ENCODE measurements at places on chromosomes 2 and 18.

GRCh38 chr2:101299604-101300003 lies 8.9 kb downstream of the RNF149 start:
- DNase-seq: no peak

DNA sequence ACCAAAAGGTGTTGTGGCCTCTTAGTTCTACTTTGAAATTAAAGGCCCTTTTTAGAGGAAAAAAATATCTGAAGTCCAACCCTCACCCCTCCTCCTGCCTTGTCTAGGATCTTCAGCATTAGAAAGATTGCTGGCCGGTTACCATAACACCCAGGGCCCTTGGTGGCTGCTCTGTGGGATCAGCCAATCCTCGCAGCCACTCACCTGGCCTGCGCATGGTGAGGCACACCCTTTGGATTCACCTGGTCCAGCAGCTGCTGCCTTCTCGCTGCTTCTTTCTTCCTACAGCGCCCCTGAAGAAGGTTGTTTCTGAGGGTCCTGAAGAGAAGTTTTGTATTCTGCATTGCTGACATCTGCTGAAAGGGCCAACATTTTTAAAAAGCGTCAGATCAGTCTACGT lies 25.2 kb downstream of the DYTN start:
- no peak for DNase-seq

GRCh38 chr2:182522405-182522896 lies 95.6 kb upstream of the PDE1A start:
- no peak for DNase-seq

- DNase-seq: no peak
These were observed 59.1 kb upstream of the TMEM178A start for GRCh38 chr2:39606585-39606984.

DNA sequence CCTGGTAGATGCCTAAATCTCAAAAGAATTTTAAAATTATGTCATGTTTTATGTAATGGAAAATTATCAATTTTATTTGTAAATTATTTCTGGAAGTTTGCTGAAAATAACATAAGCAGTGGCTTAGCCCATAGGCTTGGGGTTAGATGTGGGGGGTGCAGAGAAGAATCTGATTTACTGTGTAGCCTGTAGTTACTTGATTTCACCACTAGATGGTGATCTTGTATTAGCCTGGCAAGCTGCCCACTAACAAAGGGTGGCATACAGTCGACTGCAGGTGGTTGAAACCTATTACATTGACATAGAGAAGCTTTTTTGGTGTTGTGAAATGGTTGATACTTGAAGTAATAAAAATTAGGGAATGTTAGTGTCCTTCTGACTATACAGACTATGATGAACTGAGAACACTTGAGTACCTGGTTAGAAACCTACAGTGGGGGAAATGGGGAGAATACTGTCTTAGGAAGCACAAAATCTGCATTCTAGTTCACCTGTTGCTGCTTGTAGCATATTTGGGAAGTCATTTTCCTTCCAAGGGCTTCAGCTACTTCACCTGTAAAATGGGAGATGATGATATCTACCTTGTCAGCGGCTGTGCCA lies 191.0 kb upstream of the LHCGR start:
- DNase-seq: peak; percentile 83

DNA sequence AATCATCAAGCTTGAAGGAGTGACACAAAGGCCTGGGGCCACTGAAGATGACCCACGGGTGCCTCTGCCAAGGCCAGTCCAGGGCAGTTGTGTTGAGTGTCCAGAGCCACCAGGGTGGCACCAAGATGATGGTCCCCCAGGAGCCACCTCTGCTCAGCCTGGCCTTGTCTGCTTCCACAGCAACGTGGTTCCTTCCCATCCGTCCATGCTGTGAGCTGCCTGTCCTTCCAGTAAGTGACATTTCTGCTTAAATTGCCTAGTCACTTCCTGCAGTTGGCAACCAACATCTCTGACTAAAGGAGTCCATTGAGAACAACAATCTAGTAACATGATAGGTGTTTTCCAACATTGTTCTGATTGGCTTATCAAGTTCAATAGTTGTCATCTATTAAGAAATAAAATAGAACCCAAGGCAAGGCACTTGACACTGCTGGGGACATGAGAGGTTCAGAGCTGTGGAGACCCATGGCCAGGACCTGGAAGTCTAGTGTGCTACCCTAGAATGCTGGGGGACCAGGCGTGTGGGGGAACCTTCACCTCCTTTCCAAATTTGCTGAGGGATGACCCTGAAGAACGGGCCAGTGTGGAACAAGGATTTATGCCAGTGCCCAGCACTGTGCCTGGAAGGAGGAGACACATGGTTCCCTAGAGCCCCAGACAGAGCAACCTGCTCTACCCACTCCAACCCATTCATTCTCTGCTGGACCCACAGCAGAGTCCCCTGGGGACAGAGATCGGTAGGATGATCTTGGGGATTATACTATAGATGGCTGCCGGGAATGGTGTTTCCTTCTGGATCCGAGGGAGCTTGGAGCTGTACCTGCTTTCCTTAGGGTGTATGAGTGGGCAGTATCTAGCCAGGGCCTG lies 98.9 kb upstream of the EPC2 start:
- no peak for DNase-seq

GRCh38 chr2:145653553-145653952 lies 1133.6 kb upstream of the ZEB2 start:
- no peak for DNase-seq

GRCh38 chr2:60453301-60453700 lies 100.2 kb downstream of the BCL11A start:
- DNase-seq: no peak

DNA sequence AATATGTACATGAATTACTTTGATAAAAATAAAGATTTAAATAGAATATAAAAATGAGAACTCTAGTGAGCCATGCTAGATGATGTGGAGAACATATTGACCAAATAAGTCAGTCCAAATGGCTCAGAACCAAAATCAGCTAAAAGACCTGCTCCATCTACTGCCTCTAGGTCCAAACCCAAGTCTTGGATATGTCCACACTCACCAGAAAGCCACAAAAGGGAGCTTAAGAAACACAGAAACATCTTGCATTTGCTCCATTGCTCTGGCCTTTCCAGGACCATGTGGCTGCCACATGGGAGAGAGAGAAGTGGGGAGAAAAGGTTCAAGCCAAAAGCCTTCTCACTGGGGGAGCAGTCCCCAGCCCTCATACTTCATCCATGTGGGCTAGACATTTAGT lies 272.5 kb downstream of the DYSF start:
- DNase-seq: no peak

DNA sequence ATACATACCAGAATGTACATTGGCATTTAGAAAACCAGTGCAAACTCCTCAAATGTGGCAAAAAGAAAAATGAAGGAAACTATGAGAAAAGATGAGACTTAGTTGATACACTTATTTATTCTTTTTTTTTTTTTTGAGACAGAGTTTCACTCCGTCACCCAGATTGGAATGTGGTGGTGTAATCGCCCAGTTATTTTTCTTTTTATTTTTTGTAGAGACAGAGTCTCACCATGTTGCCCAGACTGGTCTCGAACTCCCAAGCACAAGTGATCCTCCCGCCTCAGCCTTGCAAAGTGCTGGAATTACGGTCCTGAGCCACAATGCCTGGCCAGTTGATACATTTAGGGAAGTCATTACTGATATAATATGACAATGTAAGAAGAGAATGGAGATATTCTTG lies 274.2 kb upstream of the LRATD1 start:
- DNase-seq: no peak

- DNase-seq: peak; percentile 68
These were observed 102.2 kb downstream of the INSIG2 start for GRCh38 chr2:118190474-118190873.

GRCh38 chr18:70671889-70672565 lies 383.2 kb downstream of the SOCS6 start:
- DNase-seq: peak; percentile 94

GRCh38 chr2:34831096-34831495 lies 1232.0 kb upstream of the FAM98A start:
- DNase-seq: no peak

GRCh38 chr2:201639205-201639604 lies 4.1 kb downstream of the TMEM237 start:
- no peak for DNase-seq

DNA sequence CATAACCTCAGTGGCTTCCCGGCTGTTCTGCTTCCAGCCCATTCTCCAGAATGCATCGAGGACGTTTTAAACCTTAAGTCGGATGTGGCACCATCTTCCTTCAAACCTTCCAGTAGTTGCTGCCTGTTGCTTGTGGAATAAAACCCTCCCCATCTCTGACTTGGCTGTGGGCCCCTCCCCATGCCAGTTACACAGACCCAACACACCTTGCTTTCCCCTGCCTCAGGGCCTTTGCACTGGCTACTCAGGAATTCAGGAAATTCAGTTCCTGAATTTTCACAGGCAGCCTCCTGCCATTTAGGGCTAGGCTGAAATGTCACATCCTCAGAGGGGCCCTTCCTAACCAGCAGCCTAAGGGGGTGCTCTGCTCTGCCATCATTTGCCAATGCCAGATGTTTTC lies 5.0 kb upstream of the ADRA2B start:
- no peak for DNase-seq

GRCh38 chr2:235201756-235202155 lies 249.9 kb downstream of the SH3BP4 start:
- no peak for DNase-seq

DNA sequence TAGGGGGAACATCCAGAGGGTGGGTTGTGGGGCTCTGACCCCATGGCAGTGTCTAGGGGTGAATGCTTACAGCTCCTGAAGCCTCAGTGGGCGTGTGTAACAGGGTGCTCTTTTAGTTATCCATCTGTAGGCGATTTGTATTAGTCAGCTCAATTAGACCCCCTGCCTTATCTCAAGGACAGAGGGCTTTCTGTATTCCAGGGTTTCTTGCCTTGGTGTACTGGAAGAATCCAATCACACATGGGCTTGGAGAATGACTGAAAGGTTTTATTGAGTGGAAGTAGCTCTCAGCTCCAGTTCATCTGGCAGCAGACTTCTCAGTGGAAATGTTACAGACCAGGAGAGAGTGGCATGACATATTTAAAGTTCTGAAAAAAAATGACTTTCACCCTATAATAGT lies 334.0 kb upstream of the GCFC2 start:
- no peak for DNase-seq

DNA sequence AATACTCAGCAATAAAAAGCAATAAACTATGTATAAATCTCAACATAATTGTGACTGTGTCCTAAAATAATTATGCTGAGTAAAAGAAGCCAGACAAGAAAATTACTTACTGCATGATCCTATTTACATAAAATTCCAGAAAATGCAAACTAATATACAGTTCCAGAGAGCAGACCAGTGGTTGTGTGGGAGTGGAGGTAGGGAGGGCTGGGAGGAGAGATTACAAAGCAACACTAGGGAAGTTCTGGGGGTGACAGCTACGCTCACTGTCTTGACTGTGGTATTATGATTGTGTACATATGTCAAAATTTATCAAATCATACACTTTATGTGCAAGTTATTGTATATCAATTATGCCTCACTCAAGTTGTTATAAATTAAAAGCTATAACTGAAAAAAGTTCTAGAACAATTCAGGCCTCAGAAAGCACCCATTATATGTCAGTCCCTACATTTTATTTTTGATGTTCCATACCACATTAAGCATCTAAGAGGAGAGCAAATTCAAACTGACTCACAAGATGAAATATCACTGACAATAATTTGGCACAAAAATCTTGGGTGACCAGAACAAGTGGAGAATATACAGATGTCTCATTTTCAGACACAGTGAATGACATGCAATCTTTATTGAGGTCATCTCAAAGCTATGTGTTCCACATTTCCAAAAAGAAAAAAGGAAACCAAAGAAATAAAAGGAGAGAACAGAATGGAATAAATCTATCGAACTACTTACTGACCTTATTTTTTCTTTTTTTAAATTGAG lies 85.1 kb downstream of the ANTXR1 start:
- no peak for DNase-seq

DNA sequence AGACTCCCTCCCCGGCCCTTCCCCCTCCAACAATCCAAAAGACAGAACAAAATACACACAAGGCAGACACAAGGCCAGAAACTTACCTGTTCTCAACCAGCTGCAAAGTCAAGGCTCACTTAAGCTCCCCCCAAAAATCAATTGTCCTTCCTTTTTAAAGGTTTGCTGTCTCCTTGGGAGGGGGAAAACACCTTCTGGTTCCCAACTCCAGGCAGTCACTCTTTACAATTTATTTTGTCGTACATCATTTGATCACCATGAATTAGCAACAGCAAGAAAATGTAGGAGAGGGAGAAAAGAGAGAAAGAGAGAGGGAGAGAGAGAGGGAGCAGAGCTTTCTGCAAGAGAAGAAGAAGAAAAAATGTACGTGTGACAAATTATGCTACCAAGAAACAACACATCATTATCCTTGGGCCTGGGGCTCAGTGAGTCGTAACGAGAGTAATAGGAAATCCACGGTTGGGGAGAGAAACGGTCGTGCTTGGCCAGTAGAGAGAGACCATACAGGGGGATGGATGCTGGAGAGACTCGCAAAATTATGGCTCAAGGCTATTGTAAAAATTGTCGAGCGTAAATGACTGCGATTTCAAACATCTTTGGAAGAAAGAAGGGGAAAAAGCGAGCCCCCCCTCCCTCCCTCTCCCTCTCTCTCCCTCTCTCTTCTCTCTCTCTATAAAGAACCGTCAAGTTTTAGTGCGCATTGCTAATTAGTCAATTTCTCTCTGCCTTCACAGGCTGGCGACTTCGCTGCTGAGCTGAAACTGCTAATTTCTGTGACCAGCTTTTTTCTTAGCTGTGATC lies at the start of gene KLHL14:
TSS of gene KLHL14 (minus strand) at position 443 of the 801 bp plus-strand sequence. CDS start 2,432 bp downstream, outside the sequence.
- peak; percentile 92 for DNase-seq

GRCh38 chr2:232523682-232524597 lies 2.0 kb upstream of the CHRND start:
- peak; percentile 45 for DNase-seq

- DNase-seq: no peak
These were observed 392.9 kb downstream of the ZNF521 start for GRCh38 chr18:24959051-24959476.

DNA sequence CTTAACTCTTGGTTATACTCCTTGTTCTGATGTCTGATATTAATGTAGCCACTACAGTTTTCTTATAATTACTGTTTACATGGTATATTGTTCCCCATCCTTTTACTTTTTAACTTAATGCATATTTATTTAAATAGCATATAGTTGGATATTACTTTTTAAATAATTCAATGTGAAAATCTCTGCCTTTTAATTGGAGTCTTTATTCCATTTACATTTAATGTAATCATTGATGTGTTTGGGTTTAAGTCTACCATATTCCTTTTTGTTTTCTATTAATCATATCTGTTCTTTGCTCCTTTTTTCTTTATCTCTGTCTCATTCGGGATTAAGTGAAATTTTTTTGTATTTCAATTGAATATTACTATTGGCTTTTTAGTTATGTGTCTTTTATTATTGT lies 109.1 kb downstream of the MTX2 start:
- no peak for DNase-seq

GRCh38 chr2:171670655-171671054 lies 16.6 kb upstream of the DYNC1I2 start:
- no peak for DNase-seq

GRCh38 chr2:230939691-230940470 lies 14.8 kb upstream of the GPR55 start:
- no peak for DNase-seq

GRCh38 chr18:9392726-9393125 lies 58.2 kb downstream of the TWSG1 start:
- DNase-seq: no peak
